8988T (cell line): ENCODE measurements at places on chromosomes 6 and 20.
A peak's percentile ranks its signal among the peaks of the same experiment; 100 is the strongest.

DNA sequence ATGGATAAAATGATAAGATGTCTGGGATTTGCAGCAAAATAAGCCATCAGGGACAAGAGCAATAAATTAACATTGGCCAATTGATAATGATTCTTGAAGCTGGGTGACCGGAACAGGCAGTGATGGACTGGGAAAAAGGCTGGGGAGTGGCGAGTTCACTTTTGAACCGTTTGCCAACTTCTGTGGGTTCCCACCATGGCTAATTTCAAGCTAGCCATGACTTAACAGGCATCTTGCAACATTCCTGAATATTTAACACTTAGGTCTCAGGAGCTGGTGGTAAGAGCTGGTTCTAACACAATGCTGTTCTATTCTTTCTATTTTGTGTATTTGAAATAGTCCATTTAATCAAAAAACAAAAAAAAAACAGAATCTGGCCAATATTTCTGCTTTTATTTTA lies 37.6 kb upstream of the CD83 start:
- no peak for DNase-seq

GRCh38 chr6:1263039-1263849 lies 48.7 kb upstream of the FOXQ1 start:
- DNase-seq, result no peak

- DNase-seq, result no peak
Measured at GRCh38 chr6:154488802-154489437, 21.6 kb downstream of the CNKSR3 start.

DNA sequence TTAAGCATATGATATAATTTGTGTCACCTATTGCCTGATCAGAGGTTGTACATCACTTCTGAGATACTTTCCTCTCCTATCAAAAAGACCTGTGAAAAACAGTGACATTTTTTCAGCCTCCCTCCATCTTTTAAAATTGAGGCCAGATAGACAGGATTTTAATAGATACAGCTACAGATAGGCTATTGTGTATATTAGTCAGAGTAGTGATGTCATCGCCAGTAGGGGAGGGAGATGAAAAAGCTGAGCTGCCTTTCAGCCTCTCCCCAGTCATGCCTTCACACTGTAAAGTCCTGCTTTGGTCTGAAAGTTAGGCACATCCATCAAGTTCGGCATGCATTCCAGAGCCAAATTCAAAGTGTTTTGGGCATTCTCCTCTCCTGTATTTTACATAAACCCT lies 7.9 kb upstream of the PABPC1L start:
- no peak for DNase-seq

GRCh38 chr20:1312308-1312707 lies 16.6 kb downstream of the SDCBP2 start:
- DNase-seq, result no peak

DNA sequence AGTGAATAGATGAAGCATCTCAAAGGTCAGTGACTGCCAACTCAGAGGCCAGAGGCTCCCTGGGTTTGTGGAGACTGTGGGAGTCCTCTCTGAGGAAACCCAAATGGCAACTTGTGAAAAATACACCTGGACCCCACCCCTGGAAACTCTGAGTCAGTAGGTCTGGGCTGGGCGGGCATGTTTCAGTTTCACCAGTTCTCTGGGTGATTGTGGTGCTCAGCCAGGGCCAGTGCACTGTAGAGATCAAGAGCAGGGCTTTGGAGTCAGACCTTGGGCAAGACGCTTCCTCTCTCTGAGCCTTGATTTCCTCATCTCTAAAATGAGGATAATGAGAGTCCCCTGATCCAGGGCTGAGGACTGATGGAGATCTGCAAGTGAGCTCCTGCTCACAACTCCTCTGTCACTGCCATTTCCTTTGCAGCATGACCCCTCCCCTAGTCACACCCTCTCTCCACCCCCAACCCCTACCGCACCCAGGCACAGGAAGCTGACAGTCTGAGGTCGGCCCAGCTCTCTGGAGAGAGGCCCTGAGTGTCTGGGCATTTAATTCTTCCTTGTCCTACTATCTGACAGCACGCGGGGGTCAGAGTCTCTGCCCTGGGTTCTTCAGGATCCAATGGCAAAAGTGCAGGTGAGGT lies 5.1 kb downstream of the DEF6 start:
- no peak for DNase-seq

- DNase-seq, result no peak
Measured at GRCh38 chr6:1059596-1059995, 252.3 kb upstream of the FOXQ1 start.

GRCh38 chr6:138377844-138378243 lies at the start of gene SMIM28:
Gene SMIM28, plus strand, starts transcription at chr6:138377905. Its CDS starts 168 bp downstream, at chr6:138378073.
- DNase-seq, result no peak

DNA sequence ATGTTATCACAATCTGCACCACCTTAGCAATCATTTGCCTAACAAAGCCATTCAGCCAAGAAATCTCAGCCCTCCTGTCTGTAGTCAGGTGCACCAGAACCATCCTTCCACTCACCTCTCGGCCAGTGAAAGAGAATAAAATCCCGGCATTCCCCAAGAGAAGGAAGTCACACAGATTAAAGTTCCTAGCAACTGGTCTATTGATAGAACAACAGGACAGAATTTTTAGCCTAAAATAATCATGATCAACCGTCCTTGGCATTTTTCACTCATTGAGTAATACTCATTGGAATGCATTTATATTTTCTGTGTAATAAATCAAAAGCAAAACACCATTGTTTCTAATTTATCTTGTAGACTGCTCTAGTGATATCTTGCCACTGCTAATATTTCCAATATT lies 85.7 kb upstream of the CDH4 start:
- DNase-seq, result no peak

DNA sequence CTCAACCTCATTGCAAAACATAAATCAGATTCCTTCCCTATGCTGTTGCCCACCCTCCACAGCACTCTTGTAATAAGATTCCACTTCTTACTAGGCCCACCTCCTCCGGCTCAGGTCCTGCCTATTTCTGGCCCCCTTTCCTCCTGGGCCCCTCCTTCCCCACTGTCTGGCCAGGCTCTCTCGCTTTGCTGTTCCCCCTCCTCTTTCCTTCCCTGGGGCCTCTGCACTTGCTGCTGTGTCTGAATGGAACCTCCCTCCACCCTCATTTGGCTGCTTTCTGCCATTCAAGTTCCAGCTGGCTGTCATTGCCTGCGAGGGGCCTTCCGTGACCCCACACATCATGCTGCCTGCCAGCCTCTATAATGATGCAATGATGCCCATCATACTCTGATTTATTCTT lies 38.9 kb downstream of the ARHGAP40 start:
- DNase-seq, result no peak

- no peak for DNase-seq
Measured at GRCh38 chr6:167304912-167305311, 13.8 kb downstream of the UNC93A start.

DNA sequence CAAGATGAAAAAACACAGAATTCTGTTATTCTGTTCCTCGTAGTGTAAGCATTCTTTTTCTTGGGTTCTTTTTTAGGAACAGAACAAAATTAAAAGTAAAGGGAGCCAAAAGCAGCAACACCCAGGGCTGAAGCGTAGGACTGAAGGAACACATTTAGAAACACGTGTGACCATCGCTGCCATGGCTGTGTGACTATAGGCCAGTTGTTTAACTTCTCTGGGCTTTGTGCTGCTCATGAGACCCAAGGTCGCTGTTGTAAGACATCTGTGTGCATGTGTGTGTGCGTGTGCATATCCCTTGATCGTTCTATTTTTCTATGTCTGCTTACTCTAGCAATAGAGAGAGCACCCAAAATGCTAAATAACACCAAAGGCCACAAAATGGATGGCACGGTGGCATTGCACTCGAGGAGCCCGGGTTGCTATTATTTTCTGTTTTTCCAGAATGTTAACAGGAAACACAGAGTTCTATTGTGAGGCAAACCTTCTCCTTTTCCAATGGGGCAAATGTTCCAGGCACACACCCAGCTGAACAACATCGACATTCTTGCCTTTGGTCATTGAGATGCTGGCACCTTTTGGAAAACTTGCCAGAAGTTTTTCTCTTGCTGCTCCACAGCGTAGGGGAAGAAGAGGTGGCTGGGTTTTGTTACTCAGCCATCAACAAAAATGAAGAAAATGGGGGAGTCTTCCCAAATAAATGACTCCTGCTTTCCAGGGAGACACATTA lies 267.8 kb upstream of the ECI2 start:
- DNase-seq, result no peak

GRCh38 chr6:39137245-39137644 lies 22.3 kb upstream of the SAYSD1 start:
- no peak for DNase-seq

DNA sequence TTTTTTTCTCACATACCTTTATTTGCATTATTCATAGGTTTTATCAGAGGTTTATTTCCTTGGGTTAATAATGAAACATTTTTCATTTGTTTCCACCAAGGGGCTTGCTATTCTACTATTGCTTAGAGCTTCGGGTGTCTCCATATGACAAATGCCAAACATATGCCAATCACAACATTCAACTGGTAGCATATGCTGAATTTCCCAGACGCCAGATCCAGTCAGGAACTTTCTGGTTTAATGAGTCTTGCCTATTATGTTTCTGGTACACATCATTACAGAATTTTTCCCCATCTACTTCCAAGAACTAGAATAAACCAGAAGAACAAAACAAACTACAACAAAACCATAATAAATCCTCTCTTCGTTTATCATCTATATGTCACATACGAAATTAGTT lies 180.7 kb downstream of the PRKN start:
- no peak for DNase-seq

- DNase-seq, result no peak
Measured at GRCh38 chr6:146578054-146578453, 20.7 kb upstream of the ADGB start.

GRCh38 chr6:119347466-119348095 lies 2.0 kb downstream of the MAN1A1 start:
- DNase-seq, result no peak

DNA sequence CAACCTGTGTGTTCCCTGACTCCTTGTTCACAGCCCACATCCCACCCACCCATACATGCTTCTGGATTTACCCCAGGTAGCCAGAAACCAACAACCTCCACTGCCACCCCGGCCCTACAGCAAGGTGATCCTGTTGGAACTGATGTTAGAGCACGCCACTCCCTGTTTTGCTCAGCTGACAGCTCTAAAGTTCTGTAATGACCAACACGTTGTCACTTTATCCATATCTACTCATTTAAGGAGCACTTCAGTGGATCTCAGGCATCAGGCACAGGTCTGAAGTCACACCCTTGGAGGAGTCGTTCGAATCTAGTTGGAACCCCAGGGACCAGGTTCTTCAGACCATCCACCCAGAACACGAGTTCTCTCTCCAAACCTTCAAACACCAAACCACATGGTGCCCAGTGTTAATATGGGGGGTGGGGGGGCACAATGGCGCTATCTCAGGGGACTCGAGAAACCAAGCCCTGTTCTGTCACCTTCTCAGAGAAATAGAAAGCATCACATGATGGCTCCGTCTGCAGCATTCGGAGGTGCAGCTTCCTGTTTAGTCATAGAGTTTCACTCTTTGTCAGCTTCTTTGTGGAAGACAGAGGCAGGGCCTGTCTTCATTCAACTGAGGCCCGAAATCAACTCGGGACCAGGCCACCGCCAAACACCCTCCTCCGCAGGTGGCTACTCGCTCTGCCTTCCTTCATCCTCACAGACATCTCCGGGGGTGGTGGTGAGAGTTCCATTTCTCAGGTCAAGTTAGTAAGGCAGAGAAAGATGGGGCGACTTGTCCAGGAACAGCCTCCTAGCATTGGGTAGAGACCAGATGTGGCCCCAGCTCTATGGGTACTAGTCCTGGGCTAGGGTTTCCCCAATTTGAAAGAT lies 142.2 kb downstream of the NFATC2 start:
- no peak for DNase-seq

DNA sequence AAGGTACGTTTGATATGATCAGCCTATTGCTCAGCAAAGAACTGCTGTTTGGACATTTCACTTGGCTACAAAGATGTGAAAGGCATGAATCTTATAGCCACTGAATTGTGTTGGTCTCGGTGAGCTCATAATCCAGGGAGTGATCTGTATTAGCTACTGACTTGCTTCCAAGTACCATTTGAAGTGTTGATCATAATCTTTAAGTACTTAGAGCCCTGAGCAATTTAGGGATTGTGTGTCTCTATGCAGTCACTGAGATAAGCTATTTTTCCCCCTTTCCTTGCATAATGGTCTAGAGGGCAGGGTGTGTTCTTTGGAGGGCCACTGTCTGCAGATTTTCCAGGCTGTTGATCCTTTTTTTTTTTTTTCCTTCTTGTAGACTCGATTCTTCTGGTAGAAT lies 393.6 kb downstream of the ESR1 start:
- no peak for DNase-seq

DNA sequence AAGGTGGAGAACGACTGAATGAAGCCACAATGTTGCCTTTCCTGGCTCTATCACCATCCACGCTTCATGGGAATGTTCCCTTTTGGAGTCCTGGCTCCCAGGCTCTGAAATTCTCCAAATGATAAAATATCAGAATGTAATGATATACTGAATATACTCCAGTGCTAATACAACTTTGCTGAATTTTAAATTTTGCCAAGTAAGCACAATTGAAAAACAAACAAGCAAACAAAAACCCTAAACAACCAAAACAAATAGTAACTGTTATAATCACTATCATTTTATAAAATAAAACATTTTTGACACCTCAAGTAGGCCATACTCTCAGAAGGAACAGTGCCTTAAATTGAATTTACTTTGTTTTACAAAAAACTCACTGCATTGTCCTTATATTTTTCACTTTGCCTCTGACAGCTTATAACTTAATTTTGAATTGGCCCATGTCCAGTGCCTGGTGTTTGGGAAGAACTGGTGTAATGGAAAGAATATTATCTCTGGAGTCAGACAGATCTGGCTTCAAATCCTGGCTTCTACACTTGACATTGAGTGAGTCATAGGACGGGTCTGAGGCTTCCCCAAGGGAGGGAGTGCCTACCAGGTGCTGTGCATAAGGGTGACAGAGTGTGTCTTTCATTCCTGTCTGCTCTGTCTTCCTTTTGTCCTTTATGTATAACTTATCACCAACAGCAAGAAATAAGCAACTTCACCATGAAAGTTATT lies 698.3 kb downstream of the EPM2A start:
- no peak for DNase-seq

DNA sequence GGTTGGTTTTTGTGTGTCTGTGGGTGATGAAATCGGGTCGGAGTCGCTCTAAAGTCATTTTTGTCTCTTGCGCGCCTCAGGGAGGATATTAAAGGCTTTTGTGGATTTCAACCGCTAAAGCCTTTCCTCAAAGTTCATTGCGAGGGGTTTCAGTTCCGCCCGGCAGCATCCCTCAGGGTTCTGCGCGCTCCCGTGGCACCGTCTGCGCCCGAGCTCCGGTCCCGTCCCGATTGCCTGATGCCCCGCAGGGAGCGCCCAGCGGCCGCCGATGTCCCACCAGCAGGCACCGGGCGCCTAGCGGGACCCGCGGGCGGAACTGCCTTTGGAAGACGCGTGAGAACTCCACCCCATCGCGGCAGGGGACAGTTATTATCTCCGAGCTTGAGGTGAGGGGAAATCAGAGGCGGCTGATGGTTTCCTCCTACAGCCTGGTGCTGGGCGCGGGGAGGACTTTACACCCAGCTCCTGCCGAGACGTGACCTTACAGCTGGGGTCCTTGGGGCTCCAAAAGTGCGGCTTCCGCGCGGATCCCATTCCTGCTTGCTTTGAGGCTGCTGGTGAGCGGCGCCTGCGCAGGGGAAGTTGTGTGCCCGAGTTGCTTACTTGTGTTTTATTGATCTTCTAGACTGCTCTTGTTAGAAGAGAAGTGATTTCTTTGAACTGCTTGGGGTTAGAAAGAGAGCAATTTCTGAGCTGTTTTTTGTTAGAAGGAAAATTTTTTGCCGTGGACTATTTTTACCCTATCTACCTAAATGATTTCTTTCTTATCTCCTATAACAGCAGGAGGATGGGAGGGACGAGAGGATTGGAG lies 27.1 kb downstream of the ULBP1 start:
- DNase-seq, result peak; percentile 61

- DNase-seq, result no peak
Measured at GRCh38 chr6:151172751-151173150, 67.0 kb upstream of the AKAP12 start.
